Kidney capillary endothelial cell (primary cell): ENCODE measurements at places on chromosomes 7 and 10.

DNA sequence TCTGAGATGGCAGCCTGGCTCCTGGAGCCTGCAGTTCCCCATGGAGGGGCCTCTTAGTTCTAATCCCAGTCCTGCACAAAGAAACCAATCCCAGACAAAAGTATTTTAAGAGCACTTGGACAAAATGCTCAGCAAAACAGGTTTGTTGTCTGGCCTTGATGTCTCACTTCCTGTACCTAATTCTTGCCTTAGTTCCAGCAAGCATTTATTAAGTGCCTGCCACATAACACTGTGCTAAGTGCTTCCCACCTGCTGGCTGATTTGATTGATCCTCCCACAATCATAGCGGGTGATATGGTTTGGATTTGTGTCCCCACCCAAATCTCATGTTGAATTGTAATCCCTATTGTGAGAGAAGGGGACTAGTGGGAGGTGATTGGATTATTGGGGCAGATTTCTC lies 65.7 kb upstream of the HABP2 start:
- DNase-seq, result no peak

DNA sequence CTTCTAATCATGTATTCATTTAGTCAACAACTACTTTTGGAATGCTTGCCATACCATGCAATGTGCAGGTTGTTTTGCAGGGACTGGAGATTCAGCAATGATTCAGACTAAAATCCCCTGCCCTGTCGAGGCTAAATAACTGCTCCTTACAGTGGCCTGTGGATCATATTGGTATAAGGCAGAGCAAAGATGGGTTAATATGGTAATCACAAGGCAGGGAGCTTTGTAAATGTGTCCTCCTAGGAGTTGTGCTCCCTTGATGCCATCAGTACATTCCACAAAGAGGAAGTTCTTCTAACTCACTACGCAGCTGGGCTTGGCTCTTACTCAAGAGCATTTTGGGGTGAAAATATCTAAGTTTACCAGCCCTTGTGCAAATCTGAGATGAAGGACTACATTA lies 614 bp upstream of the IFIT2 start:
- DNase-seq, result no peak

GRCh38 chr10:82827901-82828300 lies 952.9 kb downstream of the NRG3 start:
- DNase-seq, result no peak

GRCh38 chr10:110872145-110872983 lies 636 bp downstream of the PDCD4 start:
- DNase-seq, result peak; percentile 40

GRCh38 chr10:61271127-61271780 lies 181.9 kb downstream of the TMEM26 start:
- no peak for DNase-seq
